ENCODE measurements at places on chromosomes 13 and 19.
A peak's percentile ranks its signal among the peaks of the same experiment; 100 is the strongest.

DNA sequence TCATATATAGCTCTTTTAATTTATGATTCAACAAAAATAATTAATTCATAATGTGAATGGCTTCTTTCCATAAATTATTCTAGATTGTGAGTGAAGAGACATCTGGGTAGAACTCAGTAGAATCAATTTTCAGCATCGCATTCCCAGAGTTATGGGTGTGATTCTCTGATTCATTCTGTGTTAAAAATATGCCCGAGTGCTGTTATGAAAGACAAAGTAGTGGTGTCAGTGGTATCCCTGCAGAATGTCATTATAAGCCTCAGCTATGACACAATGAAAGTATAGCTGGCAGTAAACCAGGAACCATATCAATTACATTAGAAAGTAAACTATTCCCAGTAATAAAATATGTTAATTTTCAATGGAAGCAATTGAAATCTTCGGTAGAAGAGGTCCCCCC lies 480.5 kb upstream of the SLITRK1 start:
- no peak for DNase-seq

- DNase-seq = no peak
Observed at GRCh38 chr13:73138276-73138637, 79.5 kb downstream of the KLF5 start.

DNA sequence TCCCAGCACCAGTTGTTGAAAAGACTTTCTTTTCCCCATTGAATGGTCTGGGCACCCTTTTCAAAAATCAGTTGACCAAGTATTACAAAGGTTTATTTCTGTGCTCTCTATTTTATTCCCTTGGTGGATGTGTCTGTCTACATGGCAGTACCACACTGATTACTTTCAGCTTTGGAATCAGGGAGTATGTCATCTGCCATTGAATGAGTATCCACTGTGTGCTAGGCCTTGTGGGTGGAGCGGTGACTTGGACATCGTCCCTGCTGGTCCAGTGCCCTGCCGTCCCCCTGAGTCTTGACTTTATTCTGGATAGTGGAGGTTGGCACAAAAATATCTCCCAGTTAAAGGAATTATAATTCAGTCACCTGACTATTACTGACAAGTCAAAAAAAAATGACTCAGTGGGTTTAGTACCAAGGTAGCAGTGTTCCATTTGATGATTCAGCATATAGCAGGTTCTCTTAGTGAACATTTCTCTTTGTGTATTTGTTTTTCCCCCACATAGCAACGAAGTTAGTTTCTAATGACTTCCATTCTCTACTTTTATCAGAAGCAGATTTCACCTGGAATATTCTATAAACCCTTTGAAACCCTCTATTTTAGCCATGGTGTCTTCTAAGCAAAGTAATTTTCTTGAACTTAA lies 3.9 kb downstream of the UPF3A start:
- DNase-seq = no peak

DNA sequence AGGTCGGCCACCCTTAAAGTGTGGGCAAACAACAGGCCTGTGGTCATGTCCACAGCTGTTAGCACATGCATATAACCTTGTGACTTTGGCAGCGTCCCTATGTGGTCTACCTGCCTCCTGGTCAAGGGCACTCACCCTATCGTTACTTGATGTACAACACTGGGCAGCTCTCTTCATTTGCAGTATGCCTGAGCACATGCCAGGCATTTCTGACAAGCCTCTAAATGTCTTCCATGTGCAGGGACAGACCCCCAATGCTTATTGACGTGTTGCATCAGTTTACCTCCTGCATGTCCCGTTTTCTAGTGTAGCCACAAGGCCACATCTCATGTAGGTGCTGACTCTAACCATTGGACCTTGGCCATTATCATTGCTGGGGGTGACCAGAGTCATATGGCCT lies 731.7 kb upstream of the MIR17HG start:
- DNase-seq = no peak

GRCh38 chr19:42328106-42328505 lies 2.7 kb downstream of the MEGF8 start:
- DNase-seq = no peak

DNA sequence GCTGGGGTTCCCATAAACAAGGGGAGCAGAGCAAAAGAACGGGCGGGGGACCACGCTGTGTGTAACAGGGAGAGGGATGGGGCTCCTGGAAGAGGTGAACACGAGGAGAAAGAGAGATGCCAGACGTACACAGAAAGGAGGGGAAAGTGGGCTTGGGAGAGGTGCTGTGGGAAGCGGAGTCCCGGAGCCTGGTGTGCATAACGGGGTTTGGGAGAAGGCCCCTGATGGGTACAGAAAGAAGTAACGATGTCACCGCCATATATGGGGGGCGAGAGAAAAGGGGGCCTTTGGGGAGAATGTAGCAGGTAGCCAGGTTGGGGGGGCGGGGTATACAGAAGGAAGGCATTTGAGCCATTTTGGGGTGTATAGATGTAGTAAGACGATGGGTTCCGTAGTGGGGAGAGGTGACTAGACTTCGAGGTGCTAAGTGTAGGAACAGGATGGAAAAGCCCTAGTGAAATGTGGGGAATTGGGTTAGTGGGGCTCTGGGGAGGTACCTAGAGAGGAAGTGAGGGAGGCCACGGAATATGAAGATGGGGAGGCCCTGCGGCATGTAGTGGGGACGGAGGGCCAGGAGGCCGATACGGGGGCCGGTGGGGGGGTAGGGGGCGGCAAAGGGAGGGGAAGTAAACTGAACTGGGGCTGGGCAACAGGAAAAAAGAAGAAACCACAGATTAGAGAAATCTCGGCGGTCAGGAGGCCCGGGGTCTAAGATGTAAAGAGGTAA lies 787 bp downstream of the ZNF580 start:
- no peak for DNase-seq

DNA sequence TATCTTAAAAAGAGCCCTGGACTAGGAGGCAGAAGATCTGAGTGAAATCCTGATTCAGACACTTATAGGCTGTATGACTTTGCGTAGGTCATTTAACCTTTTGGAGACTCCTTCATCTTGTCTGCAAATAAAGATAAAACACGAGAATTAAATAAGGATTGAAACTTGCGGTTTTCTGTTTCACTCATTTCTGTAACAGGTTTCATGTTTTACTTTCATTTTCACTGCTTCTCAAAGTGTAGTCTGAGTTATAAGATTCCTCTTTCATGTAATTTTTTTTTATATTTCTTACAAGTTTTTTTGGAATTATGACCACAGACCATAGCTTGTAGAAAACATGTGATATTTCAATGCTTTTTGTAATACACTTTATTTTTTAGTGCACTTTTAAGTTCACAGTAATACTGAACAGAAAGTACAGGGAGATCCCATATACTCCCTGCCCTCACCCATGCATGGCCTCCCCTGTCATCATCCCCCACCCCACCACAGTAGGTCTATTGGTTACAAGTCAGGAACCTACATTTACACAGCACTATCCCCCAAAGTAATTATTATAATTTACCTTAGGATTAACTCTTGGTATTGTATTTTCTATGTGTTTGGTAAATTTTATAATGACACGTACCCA lies 174.6 kb downstream of the ITGBL1 start:
- no peak for DNase-seq

DNA sequence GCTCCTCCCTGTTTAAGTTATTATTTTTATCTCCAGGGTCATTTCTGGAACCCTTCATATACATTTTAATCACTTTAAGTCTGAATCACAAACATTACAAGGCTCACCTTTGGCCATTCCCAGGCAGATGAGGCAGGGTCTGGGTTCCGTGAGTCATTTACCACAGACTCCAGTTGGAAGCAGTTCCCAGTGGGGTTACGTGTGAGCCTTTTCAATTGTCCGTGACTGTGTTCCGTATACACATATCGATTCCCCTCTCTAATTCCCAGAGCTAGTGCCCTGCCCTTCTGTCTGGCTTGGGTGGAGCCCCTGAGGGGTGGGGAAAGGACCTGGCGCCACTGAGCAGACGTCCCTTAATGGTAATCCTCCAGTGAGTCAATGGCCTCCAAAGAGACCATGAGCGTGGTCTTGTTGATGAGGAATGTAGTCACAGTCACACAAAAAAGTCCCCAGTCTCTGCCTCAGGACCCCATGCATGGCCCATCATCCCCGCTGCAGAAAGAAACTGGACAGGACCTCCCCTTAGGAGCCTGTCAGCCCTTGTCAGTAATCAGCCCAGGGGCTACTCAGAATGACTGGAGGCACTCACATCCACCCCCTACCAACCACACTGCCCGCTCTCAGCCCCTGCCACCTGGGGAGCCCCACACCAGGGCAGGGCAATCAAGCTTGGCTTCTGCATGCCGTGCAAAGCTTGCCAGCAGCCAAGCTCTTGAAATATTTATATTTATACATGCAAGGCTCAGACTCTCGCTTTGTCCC lies 144.4 kb downstream of the ZIC5 start:
- no peak for DNase-seq

GRCh38 chr19:46786236-46787039 lies 2.0 kb downstream of the SLC1A5 start:
- peak; percentile 69 for DNase-seq

- DNase-seq = no peak
Observed at GRCh38 chr19:7505682-7506384, 10.1 kb upstream of the ZNF358 start.

GRCh38 chr13:76750126-76750525 lies 136.1 kb downstream of the KCTD12 start:
- DNase-seq = no peak

DNA sequence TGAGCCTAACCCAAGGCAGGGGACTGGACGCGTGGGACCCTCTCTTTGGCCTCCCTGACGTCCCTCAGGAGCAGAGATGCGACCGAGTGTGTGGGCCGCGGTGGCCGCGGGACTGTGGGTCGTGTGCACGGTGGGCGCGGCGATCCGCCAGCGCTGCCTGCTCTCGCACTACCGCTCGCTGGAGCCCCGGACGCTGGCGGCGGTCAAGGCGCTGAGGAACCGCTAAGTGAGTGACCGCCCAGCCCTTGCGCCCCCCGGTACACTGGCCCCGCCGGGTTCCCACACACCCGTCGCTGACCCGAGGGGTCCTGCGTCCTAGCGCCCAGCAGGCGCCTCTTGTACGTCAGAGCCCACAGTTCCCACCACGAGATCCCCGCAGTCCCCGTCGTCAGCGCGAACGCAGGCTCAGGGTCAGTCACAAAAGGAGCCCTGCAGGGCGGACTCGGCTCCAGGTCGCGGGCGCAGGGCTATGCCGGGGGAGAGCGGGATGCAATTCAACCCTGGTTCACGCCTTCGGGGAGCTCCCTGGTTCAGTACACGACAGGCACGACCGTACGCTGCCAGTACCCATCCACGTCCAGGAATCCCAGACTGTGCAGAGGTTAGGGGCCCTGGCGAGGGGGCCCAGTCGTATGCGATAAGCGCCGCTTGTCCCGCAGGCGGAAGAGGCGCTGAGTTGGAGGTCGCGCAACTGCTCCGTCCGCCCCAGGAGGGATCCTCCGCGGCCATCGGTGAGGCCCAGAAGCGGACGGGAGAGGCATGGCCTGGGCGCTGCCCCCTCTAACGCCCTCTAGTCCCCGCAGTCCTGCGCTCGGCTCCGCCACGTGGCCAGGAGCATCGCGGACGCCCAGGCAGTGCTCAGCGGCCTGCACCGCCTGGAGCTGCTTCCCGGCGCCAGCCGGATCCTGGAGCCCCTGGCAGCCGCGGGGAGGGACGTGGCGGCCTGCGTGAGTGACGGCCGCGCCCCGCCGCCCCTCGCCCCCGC lies 3.6 kb upstream of the IFNL2 start:
- DNase-seq = no peak

DNA sequence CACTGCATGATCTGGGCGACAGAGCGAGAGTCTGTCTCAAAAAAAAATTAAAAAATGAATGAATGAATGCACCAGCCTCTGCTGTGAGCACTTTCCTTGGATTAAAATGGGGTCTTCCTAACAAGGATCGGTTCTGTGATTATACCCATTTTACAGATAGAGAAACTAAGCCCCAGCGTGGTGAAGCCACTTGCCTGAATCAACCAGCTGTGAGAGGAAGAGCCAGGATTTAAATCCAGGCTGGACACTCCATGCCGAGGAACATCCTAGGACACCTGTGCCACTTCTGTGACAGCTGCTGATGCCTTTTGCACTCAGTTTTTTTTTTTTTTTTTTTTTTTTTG lies 14.1 kb downstream of the TLE5 start:
- DNase-seq = no peak

- DNase-seq = no peak
Observed at GRCh38 chr19:6272411-6272791, 7.4 kb downstream of the MLLT1 start.

- DNase-seq = no peak
Observed at GRCh38 chr13:33233547-33233946, 52.0 kb downstream of the STARD13 start.

GRCh38 chr13:99041788-99042187 lies 63.9 kb upstream of the DOCK9 start:
- DNase-seq = no peak

Measured in stimulated activated CD4-positive, alpha-beta T cell treated with anti-CD3 and anti-CD28 coated beads, TNF-alpha, amount 100 ng/mL, for 1 hour (primary cell).